Cardiac ventricle fibroblast (primary cell): ENCODE measurements at places on chromosomes 12 and 14. TPM values are rescaled to one million over a fixed set of nuclear protein-coding genes. Genes with fewer than 3 reads are reported as not detected.

KLHL28 gene
- 7.4 TPM in 2 replicates for total RNA-seq

PFKM gene
- 51.6 and 52.3 TPM in 2 replicates for total RNA-seq

TAS2R14 gene
- total RNA-seq = 0.98 and 1.6 TPM in 2 replicates

C3AR1 gene
- total RNA-seq = 0.25 TPM in 1 of 2 replicates, not detected in the other

CLEC4C gene
- total RNA-seq = not detected in 2 replicates

PTHLH gene
- 0.20 and 0.56 TPM in 2 replicates for total RNA-seq
